NCI-H774 (cell line): ENCODE measurements at places on chromosomes 4 and X.

GRCh38 chr4:8162625-8163024 lies 4.0 kb upstream of the ABLIM2 start:
- no peak for DNase-seq

DNA sequence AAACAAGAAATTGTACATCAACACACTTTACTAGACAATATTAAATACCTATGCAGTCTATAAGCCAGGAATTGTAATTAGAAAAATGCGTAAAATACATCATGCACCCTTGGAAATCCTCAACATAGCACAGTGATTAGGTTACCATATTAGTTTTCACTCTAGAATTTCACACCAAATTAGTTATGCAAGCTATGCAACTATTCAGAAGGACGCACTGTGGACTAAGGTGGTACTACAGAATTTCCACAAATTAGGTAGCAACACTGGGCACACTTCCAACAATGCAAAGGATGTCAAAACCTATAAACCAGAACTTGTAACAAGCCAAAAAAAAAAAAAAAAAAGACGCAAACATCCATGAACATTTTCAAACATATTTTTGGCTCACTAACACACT lies 71.1 kb upstream of the ZCCHC13 start:
- no peak for DNase-seq

DNA sequence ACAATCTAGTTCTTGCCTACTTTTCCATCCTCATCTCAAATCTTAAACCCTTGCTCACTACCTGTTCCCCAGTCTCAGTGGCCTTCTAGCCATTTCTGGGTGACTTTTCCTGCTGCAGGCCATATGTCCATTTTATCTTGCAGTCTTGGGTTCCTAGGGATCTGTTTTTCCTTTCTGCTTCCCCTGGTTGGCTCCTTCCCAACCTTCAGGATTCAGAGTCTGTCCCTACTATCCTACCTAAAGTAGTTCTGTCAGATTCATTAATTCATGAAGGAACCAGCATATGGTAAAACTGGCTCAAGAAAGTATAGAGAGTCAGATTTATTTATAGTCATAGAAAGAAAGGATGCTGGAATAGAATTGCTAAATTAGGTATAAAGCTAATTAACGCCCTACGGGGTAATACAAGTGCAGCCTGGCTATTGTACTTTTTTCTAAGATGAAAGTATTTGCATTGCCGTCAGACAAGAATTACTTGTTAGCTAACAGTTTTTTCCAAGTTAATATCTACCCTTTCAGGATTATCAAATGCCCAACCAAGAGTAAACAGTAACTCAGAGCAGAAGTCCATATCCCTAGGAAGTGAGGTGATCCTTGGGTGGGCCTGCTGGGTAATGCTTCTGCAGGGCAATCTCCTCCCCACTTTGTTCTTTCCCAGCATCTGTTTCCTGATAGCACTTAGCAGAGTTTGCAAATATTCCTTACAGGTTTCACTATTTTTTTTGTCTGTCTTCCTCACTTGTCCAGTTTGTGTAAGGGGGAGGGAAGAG lies 63.6 kb downstream of the REPS2 start:
- no peak for DNase-seq

DNA sequence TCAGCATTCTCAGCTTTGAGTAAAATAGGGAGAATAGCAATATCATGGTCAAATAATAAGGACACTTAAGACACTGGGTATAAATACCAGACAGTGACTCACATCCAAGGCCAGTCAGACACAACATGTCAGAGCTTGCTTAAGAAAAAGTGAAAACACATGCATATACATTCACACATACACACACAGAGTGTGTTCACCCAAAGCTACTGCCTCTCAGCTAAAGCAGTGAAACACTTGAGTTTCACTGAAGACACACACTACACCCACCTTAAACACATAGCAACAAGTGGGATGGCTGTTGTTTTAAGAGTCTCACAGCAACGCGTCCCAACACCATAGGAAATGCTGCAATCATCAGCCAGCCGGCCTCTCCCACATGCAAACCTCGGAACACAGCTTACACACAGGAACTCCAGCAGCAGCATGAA lies 14.4 kb downstream of the SHROOM4 start:
- no peak for DNase-seq

GRCh38 chrX:30971774-30972603 lies 82.9 kb upstream of the TAB3 start:
- no peak for DNase-seq

DNA sequence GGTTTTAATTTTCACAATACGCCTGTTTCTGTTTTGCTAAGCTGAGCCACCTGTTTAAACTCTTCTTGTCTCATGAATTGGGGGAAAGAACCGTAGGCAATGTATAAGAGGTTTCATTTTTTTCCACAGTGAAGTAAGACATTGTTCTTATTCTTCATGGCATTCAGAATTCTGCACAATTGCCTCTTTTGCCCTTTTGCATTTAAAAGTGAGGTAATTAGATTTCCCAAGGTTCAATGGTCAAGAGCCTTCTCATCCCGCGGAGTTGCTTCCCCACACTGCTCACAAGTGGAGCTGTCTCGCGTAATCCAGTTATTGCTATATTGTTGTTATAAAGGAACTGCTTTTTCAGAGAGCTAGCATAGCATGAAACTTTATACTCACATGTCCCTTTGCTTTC lies 90.9 kb upstream of the SPRY1 start:
- DNase-seq = no peak

DNA sequence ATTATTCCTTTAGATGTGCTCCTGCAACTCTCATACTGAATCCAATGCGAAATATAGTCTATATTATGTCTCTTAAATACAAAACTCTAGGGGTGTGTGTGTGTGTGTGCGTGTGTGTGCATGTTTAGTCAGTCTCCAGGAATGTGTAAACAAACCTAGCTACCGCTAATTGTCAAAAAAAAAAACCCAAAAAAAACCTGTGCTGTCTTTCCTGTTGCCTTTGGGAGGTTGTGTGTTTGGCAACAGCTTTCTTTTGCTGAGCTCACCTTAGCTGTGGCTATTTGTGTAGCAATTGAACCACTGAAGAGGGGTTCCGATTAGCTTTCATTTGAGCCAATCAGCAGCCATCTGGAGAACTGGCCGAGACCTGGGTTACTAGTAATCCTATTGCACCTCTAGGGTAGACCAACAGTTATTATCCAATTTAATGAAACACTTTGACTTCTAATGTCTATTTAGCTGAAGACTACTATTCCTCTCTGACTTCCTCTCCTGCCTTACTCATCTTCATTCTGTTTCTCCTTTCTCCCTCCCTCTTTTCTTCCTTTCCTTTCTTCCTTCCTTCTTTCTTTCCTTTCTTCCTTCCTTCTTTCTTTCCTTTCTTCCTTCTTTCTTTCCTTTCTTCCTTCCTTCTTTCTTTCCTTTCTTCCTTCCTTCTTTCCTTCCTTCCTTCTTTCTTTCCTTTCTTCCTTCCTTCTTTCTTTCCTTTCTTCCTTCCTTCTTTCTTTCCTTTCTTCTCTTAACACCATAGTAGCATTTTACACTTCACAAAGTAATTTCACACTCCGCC lies 471.1 kb downstream of the GBA3 start:
- DNase-seq = no peak

DNA sequence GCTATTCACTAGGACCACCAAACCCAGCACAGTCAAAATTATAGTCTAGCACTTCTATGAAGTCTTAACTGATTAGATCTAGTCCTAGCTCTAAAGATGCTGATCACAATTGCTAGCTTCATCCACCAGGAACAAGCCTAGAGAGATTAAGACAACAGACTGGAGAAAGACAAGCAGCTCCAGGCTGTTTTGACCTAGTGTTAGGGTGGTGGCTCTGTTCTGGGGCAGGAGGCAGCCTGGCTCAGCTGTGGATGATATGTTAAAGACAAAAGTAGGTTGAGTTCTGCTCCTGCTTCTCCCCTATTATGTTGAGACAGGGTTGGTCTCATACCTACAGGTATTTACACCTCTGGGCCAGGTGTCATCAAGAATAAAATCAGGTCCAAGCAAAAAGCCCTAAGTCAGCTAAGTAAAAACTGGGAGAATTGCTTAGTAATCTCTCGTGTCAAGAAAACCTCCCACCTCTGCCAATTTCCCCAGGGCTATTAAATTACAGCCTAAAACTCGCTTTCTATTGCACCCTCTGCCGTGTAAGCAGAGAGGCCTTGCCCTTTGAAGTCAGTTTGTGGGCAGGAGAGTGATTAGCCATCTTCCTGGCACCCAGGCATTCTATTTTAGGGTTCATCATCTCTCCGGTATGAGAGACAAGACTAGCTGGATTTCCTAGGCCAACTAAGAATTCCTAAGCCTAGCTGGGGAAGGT lies 39.9 kb downstream of the RAB40AL start:
- DNase-seq = no peak

- no peak for DNase-seq
Observed at GRCh38 chr4:155614111-155614762, 52.4 kb upstream of the GUCY1A1 start.

DNA sequence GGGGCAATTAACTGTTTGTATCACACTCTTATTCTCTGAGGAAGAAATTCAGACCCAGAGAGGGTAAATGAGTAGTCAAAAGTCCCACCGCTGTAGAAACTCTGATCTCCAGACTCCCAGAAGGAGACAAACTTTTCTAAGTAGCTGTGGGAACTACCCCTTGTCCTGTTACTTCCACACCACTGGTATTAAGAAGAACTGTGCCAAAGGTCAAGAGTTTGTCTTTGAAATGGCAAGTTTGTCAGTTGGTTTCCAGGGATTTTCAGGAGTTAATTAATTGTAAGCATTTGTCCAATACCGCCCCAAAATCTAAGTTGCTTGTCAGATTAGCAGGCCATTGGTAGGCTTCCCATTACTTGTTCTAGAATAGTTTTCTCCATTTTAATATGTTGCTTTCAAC lies 85.7 kb downstream of the GC start:
- no peak for DNase-seq

DNA sequence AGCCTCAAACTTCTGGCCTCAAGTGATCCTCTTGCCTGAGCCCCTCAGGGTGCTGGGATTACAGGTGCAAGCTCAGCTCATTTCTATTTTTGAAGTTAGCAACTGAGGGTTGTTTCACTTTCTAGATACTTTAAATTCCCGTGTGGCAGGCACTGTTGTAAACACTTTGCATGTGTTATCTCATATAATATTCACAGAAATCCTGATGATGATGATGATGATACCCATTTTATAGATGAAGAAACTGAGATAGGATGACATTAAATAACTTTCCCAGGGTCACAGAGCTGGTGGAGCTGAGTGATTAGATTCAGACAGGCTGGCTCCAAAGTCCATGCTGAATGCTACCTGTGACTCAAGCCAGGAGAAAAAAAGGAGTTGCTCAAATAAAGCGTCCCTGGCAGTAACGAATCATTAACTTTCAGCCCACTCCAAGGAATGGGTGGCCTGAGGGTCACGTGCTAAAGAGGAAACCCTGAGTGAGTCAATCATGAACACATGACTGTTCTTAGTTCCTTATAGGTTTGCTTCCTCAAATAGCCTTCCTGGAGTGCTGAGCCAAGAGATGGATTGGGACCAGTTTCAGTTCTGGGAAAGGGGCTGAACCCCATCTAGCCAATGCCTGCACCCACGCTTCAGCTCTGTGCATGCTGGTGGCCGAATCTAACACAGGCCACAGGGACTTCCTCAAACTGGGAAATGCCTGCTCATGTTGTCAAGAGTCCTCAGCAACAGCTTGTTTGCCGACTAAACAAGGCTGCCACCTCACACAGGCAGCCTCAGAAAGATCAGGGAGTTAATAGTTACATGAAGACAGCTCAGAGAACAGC lies 52.8 kb downstream of the RBM47 start:
- DNase-seq = peak; percentile 71

GRCh38 chr4:39525822-39526690 lies 1.2 kb downstream of the UGDH start:
- DNase-seq = no peak

DNA sequence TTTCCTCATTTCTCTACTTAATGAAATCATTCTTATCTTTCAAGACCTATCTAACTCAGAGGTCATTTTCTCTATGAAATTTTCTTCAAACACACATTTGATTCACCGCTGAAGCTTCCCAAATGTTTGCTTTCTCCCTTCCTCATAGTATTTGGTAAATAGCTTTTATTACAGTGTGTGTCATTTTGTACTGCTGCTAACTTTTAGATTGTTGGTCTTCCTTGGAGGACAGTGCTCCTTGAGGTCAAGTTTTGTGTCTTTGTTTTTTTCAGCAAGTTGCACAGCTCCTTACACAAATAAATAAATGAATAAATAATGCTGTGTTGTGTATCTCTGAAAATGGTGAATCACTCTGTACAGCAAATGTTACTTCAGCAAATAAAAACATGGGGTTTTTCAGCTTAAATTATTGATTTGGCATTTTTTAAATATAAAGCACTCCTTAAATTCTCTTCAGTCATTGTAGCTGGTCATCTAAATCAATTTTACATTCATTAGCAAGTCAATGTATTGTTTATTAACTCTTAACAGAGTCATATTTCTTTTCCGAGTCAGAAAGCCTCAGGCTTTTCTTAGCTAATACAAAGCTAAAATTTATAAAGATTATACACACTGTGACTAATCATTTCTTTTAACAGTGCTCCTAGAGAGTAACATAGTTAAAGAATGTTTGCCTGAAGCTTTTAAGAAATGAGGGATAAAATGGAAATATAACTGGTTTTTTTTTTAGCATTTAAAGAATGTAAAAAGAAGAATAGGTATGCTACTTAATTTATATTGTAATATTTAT lies 30.1 kb upstream of the MAD2L1 start:
- no peak for DNase-seq

DNA sequence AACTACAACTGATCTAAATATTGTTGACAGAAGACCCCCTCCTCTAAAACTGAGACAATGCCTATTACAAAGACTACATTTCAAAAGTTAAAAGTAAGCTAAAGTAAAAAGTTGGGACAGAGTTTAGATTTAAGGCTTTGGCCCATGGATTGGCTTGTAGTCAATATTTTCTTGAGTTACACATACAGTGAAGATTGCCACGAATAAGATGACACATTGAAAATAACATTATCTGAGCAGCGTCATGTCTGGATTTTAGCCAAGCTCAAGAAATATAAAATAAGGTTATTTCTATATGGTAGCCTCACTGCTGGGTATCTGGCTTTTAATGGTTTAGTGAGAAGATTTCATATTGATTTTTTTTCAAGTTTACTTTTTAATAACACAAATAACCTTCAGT lies 266.2 kb upstream of the LDB2 start:
- no peak for DNase-seq
